ENCODE measurements at places on chromosomes 6 and 20. TPM values are rescaled to one million over a fixed set of nuclear protein-coding genes. Genes with fewer than 3 reads are reported as not detected.
A peak's percentile ranks its signal among the peaks of the same experiment; 100 is the strongest.

DNA sequence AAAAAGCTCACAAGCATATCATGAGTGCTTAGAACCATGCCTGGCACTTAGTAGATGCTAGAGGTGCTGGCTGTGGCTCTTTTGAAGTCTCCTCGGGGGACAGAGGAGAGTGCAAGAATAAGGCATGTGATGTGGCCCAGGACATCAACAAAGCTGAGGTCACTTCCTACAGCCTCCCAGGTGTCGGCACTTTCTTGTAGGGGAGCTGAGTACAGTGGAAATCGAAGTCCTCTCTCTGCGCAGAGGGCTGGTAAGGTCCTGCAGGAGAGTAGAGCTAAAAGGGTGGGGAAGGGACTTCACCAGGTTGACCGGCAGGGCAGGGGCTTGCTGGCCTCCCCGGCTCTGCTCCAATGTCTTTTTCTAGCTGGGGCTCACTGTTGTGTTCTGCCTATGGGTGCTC lies 11.2 kb downstream of the SLC13A3 start:
- no peaks in the 10 kb centered on the region for H3K36me3 ChIP-seq
- H3K4me1 ChIP-seq, result no peaks in the 10 kb centered on the region
- no peaks in the 10 kb centered on the region for H3K27me3 ChIP-seq

GRCh38 chr6:135412761-135413160 lies 84.8 kb downstream of the AHI1 start:
- H3K27me3 ChIP-seq, result no peaks in the 10 kb centered on the region
- no peak for DNase-seq
- no peaks in the 10 kb centered on the region for H3K4me1 ChIP-seq

- DNase-seq, result no peak
- H3K4me1 ChIP-seq, result no peaks in the 10 kb centered on the region
- no peaks in the 10 kb centered on the region for H3K36me3 ChIP-seq
- H3K4me3 ChIP-seq, result no peak overlapping the region
- no peak overlapping the region for H3K27ac ChIP-seq
- H3K27me3 ChIP-seq, result no peaks in the 10 kb centered on the region
Observed at GRCh38 chr6:31597006-31597405, 4.2 kb upstream of the NCR3 start.

- no peaks in the 10 kb centered on the region for H3K27me3 ChIP-seq
- no peak overlapping the region for H3K4me3 ChIP-seq
- no peak for DNase-seq
- H3K4me1 ChIP-seq, result no peaks in the 10 kb centered on the region
Observed at GRCh38 chr6:12621754-12622153, 94.8 kb upstream of the PHACTR1 start.

- H3K27me3 ChIP-seq, result no peaks in the 10 kb centered on the region
- DNase-seq, result no peak
- H3K4me1 ChIP-seq, result no peaks in the 10 kb centered on the region
Observed at GRCh38 chr6:13674533-13675190, 37.0 kb downstream of the RANBP9 start.

- H3K27me3 ChIP-seq, result no peaks in the 10 kb centered on the region
- DNase-seq, result no peak
- H3K27ac ChIP-seq, result peak overlapping the region; percentile 99
- peaks cover 45% of the 10 kb centered on the region for H3K4me1 ChIP-seq
- H3K4me3 ChIP-seq, result no peak overlapping the region
- no peaks in the 10 kb centered on the region for H3K36me3 ChIP-seq
Observed at GRCh38 chr20:47315339-47316056, 41.0 kb downstream of the ZMYND8 start.

DNA sequence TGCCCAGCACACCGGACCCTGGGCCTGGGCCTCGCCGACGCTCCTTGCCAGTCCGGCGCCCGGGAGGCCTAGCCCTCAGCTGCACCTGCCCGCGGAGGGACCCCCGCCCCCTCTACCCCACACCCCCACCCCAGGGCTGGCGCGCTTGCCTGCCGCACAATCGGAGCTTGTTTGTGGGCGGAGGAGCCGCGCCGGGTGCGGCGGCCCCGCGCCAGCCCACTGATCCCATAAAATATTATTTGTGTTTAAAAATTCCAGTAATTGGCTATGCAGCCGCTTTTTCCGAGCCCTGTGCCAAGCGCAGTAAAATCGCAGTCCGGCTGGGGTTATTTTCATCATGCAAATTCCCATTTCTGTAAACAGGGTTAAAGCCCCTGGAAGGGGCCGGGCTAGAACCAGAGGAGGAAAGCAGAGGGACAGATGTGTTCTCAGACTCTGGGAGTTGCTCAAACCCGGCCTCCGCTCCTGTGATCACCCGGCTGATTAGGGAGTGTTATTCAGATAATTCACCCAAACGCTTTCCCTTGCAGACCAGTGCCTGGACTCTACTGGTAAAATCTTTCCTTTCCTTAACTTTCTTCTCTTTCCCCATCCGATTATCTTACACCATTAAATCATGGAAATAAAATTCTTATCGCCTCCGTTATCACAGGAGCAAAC lies 93.1 kb downstream of the NCR2 start:
- peaks cover 15% of the 10 kb centered on the region for H3K4me1 ChIP-seq
- H3K4me3 ChIP-seq, result peak overlapping the region; percentile 58
- H3K27me3 ChIP-seq, result no peaks in the 10 kb centered on the region
- H3K27ac ChIP-seq, result peak overlapping the region; percentile 89

DNA sequence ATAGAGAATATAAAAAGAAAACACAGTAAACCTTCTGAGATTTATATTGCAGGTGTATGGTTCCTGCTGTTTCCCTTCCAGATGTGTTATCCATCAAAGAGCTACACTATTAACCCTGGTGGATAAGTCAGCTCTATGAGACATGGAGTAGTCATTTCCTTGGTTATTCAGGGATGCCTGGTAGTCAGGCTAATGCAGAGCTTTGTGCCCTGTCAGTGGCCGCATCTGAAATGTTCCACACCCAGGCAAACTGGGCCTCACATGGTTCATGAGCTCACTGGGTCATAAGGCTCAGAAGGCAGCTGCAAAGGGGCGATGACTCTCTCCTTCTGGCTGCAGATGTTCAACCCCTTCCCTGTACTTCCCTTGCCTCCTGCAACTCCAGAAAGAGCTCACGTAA lies 473.6 kb downstream of the EPHA7 start:
- H3K4me3 ChIP-seq, result no peak overlapping the region
- H3K27ac ChIP-seq, result no peak overlapping the region
- H3K27me3 ChIP-seq, result no peaks in the 10 kb centered on the region
- no peaks in the 10 kb centered on the region for H3K4me1 ChIP-seq

DNA sequence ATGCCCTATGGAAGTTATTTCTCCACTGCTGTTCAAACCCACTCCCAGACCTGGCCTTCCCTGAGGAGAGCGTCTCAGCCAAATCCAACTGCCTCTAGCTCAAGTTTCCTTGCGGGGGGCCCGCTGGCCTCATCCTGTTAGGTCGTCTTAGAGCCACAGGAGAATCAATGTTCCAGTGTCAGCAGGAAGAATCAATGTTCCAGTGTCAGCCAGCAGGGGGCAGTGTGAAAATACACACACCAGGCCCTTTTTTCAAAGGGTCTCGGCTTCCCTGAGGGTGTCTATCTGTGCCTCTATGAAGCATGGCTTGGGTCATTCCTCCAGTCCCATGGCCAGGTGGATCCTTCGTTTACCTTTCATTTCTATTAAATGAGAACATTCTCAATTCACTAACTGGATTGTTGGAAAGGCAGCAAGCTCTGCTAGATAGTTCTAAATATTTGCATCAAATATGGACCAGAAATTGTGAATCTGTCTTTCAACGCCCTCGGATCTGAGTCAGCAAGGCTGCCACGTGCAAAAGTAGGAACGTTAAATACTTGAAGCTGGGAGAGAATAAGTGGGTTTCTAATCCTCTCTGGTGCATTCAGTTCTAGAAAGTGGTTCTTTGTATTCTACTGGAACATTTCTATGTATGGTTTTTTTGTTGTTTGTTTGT lies 19.2 kb downstream of the PRND start:
- H3K4me1 ChIP-seq, result no peaks in the 10 kb centered on the region
- no peak overlapping the region for H3K27ac ChIP-seq
- no peak for DNase-seq
- H3K27me3 ChIP-seq, result no peaks in the 10 kb centered on the region
- no peak overlapping the region for H3K4me3 ChIP-seq

GRCh38 chr6:161068321-161068741 lies 76.8 kb downstream of the MAP3K4 start:
- H3K27ac ChIP-seq, result no peak overlapping the region
- no peak overlapping the region for H3K4me3 ChIP-seq
- H3K4me1 ChIP-seq, result no peaks in the 10 kb centered on the region
- no peak for DNase-seq
- H3K36me3 ChIP-seq, result no peaks in the 10 kb centered on the region

- no peak for DNase-seq
- no peak overlapping the region for H3K4me3 ChIP-seq
- H3K4me1 ChIP-seq, result no peaks in the 10 kb centered on the region
- H3K36me3 ChIP-seq, result no peaks in the 10 kb centered on the region
Observed at GRCh38 chr6:43310624-43311023, 2.0 kb upstream of the CRIP3 start.

Gene NTSR1
- not detected for total RNA-seq

Gene KCNQ2
- total RNA-seq, result not detected

Gene KHDC1
- 1.0 TPM for total RNA-seq

Gene GJA10
- not detected for total RNA-seq

Gene CYP24A1
- 6.4 TPM for total RNA-seq

Gene PDSS2
- total RNA-seq, result 11.1 TPM
